ENCODE measurements at places on chromosomes 12 and 14. TPM values are rescaled to one million over a fixed set of nuclear protein-coding genes. Genes with fewer than 3 reads are reported as not detected.

The DNAH10 gene
- 0.15 TPM for total RNA-seq

The DPF3 gene
- total RNA-seq: 13.9 TPM

The MAP1LC3B2 gene
- total RNA-seq: 0.87 TPM

The RERG gene
- not detected for total RNA-seq

The SCNN1A gene
- not detected for total RNA-seq

The TAS2R13 gene
- 4.7 TPM for total RNA-seq

The ZFYVE1 gene
- total RNA-seq: 22.0 TPM

The TEAD4 gene
- 5.7 TPM for total RNA-seq

The NINJ2 gene
- total RNA-seq: 0.29 TPM

The ITGB7 gene
- total RNA-seq: 0.44 TPM

The EML5 gene
- 0.44 TPM for total RNA-seq

The CBLN3 gene
- 11.4 TPM for total RNA-seq

The WSCD2 gene
- not detected for total RNA-seq

The DNAL1 gene
- total RNA-seq: 6.0 TPM

The ARHGDIB gene
- total RNA-seq: 4.7 TPM

The POLE2 gene
- 21.2 TPM for total RNA-seq

The IRAK3 gene
- total RNA-seq: 10.8 TPM

The CPSF2 gene
- 64.0 TPM for total RNA-seq

The INF2 gene
- 74.6 TPM for total RNA-seq

The PSMD9 gene
- 139 TPM for total RNA-seq

The PRH1 gene
- total RNA-seq: 25.5 TPM

The C14orf132 gene
- 31.9 TPM for total RNA-seq

The ATP5F1B gene
- 542 TPM for total RNA-seq

The PZP gene
- total RNA-seq: not detected

The TROAP gene
- 11.9 TPM for total RNA-seq

The CCDC197 gene
- not detected for total RNA-seq

The RAB5B gene
- 66.2 TPM for total RNA-seq

The PRB2 gene
- total RNA-seq: not detected

The KERA gene
- total RNA-seq: not detected

The PLA2G1B gene
- total RNA-seq: not detected

The ADAM21 gene
- total RNA-seq: 1.5 TPM

The LRTM2 gene
- total RNA-seq: not detected

The ST8SIA1 gene
- total RNA-seq: 9.9 TPM

The GPX2 gene
- total RNA-seq: not detected

The WNT5B gene
- 206 TPM for total RNA-seq

The SAMD15 gene
- 3.3 TPM for total RNA-seq

The MYO1H gene
- not detected for total RNA-seq

The SPX gene
- total RNA-seq: not detected

The CLEC4C gene
- total RNA-seq: not detected

The KRT1 gene
- not detected for total RNA-seq

The SLC39A5 gene
- not detected for total RNA-seq

The SERPINA6 gene
- total RNA-seq: not detected

The CRACR2A gene
- 13.1 TPM for total RNA-seq

The PRR4 gene
- 0.73 TPM for total RNA-seq

The GXYLT1 gene
- 11.7 TPM for total RNA-seq

The TEX52 gene
- not detected for total RNA-seq

The FBXO33 gene
- total RNA-seq: 22.1 TPM

The VWF gene
- 2.9 TPM for total RNA-seq

The RGS6 gene
- not detected for total RNA-seq
